B cell (primary cell): ENCODE measurements at places on chromosomes 6 and 20. TPM values are rescaled to one million over a fixed set of nuclear protein-coding genes. Genes with fewer than 3 reads are reported as not detected.

Gene ABHD16B
- not detected in 2 replicates for total RNA-seq

DNA sequence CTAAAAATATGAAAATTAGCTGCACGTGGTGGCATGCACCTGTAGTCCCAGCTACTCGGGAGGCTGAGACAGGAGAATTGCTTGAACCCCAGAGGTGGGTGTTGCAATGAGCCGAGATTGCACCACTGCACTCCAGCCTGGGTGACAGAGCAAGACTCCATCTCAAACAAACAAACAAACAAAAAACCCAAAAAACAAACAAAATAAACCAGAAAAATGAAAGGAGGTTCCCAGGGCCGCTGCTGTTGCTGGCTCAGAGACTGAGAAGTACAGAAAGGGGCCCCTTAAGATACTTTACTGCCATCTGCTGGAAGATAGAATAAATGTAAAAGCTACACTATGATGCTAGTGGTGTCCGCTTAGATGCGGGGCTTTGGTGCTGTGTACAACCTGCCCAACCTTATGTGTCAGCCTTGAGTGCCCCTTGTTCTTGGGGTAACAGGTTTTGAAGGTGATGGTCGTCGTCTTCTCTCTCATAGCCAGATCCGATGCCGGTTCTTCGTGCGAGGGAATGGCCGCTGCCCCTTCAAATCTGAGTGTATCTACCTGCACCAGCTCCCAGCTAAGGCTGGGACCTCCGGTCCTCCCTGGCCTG is 2.8 kb upstream of the FANCE start:
- H3K27me3 ChIP-seq, result no peaks in the 10 kb centered on the region
- peaks cover 21% of the 10 kb centered on the region for H3K4me1 ChIP-seq
- H3K27ac ChIP-seq, result no peak overlapping the region
- H3K4me3 ChIP-seq, result no peak overlapping the region

Gene OR12D3
- total RNA-seq, result not detected in 2 replicates

Gene ERVFRD-1
- not detected in 2 replicates for total RNA-seq

Gene ECT2L
- not detected in 2 replicates for total RNA-seq

Gene PLCB4
- not detected in 2 replicates for total RNA-seq

- no peak for DNase-seq
- H3K27ac ChIP-seq, result no peak overlapping the region
- H3K4me3 ChIP-seq, result no peak overlapping the region
- no peaks in the 10 kb centered on the region for H3K36me3 ChIP-seq
- H3K4me1 ChIP-seq, result no peaks in the 10 kb centered on the region
These were observed 12.3 kb upstream of the PRIM2 start for GRCh38 chr6:57305107-57305506.
